ENCODE measurements at places on chromosomes 5 and 9. TPM values are rescaled to one million over a fixed set of nuclear protein-coding genes. Genes with fewer than 3 reads are reported as not detected.

The PCDHGB4 gene
- total RNA-seq, result 35.4 TPM

The GPR151 gene
- total RNA-seq, result under 0.01 TPM

The VDAC1 gene
- 167 TPM for total RNA-seq

The PCDHGA6 gene
- 29.1 TPM for total RNA-seq

The BSPRY gene
- not detected for total RNA-seq

Measured in parietal lobe (tissue), 2 donors.